ENCODE measurements at places on chromosomes 5 and 9.

DNA sequence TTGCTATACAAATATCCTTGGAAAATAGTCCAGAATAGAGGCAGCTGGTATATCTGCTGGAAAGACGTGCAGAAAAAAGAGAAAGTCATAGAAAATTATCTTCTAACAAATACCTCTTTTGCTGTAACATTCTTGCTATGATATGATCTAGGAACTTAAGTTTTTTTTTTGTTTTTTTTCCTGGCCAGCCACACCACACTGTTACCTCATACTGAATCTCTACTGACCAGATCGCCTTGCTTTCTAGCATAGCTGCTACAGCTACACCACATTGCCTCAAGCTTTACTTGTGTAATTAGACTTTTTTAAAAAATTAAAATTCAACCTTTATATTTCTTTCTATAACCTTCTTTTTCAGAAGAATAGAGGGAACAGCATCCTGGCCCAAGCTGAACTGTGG lies 142.2 kb upstream of the PRLR start:
- no peak for DNase-seq

DNA sequence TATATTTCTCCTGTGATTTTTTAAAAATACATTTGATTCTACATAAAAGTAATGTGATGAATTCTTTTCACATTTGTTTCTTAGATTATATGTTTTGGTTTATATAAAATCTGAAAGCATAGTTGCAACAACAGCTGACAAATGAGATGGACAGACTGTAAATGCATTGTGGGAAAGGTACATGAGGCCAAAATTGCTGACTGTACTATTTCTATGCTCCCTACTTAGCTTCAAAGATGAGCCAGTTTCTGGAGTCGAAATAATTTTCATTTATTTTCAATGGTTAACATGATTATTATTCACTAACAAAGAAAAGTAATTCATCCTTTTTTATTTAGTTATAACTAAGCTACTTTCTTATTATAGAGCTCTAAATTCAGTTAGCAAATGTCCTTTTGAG lies 441.3 kb upstream of the CCNG1 start:
- no peak for DNase-seq

DNA sequence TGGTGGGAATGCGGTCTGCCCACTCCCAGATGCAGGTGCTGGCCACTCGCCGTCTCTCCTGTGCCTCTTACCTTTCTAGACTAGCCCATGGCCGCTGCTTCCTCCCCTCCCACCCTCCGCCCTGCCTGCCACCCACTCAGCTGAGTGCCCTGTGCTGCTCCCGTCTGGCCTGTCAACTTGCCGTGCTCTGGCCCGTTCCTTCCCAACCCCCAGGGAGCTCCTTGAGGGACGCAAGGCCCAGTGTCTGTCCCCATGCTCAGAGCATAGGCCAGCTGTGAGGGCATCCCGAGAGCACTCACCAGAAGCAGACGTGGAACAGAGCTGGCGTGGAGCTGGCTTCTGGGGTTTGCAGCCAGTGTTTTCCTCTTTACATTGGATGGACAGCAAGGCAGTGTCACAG lies 20.2 kb downstream of the HNRNPH1 start:
- no peak for DNase-seq

- DNase-seq: no peak
Measured at GRCh38 chr9:4290427-4290837, 9.4 kb downstream of the GLIS3 start.

DNA sequence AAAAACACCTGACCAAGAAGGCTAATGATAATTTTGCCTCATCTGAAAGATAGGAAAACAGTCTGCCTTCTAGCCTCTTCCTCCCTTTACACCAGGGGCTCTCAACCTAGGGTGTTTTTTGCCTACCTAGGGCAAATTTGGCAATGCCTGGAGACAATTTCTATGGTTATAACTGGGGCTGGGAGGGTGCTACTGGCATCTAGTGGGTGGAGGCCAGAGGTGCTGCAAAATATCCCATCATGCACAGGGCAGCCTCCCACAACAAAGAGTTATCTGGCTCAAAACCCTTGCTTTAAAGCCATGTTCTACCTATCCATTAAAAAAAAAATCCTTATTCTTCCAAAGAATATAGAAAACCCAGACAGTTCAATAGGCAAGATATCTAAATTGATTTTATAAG lies 45.0 kb upstream of the NR3C1 start:
- DNase-seq: no peak

- no peak for DNase-seq
Measured at GRCh38 chr5:162392336-162392735, 324.8 kb downstream of the GABRG2 start.

DNA sequence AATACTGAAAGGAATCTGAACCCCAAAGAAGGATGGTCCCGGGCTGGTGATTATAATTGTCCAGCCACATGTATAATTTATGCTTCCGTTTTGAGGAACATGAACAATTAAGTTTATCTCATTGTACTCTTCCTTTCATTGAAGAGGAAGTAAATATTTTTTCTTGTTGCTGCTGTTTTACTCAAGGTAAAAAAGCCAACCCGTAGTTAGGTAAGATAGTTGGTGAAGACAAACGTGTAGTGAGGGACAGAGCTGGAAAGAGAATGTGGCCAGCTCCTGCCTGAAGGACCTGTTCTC lies 5.1 kb downstream of the RCL1 start:
- DNase-seq: no peak

- no peak for DNase-seq
Measured at GRCh38 chr5:56529666-56530430, 285.5 kb upstream of the MAP3K1 start.

DNA sequence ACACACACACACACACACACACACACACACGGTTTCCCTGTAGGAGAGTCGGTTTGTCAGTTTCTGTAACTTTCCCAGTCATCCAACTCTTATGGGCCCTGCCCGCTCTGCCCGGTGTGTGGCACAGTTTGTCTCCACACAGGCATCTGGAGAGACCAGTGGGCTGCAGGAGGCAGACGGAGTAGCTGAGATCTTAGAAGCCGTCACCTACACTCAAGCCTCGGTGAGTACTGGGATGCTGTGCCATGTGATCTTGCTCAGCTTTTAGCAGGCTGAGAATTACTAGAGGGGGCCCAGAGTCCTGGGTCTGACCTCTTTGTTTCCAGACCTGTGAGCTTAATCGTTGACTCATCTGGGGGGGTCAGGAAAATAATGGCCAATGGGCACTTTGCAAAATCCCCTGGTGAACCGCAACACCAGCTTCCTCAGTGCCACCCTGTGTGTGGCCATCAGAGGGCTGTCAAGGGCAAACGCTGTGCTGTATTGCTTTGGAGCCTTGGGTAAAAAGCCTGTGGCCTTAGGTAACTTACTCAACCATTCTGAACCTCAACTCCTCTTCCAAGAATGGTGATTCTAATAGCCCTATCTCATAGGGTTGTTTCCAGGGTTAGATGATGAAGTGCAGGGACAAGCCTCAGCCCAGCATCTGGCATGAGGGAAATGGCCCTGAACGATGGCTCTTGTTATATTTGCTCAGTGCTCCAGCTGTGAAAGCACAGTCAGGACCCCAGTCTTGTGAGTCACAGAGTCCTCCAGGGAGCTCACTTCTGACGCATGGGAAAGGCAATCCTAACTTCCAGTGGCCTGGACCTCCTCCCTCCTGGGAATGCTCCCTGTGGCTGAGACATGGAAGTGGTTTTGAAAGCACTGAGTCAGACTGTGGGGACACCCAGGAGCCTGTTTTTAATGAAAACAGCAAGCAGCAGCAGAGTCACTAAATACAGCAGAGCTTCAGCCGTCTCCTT lies 45.6 kb downstream of the COL15A1 start:
- no peak for DNase-seq

DNA sequence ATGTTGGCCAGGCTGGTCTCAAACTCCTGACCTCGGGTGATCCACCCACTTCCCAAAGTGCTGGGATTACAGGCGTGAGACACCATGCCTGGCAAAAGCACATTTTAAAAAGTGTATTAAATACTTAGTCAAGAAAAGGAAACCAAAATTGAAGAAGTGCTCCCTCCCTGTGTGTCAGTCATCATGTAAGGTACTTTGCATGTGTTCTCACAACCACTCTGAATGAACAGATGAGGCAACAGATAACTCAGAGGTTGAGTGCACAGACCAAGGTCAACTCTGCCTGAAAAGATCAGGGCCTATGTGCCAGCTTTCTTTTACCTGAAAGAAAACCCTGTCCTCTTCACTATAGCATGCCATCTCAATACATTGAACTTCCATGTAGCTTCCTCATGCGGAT lies 289.7 kb downstream of the MRPS30 start:
- DNase-seq: no peak

DNA sequence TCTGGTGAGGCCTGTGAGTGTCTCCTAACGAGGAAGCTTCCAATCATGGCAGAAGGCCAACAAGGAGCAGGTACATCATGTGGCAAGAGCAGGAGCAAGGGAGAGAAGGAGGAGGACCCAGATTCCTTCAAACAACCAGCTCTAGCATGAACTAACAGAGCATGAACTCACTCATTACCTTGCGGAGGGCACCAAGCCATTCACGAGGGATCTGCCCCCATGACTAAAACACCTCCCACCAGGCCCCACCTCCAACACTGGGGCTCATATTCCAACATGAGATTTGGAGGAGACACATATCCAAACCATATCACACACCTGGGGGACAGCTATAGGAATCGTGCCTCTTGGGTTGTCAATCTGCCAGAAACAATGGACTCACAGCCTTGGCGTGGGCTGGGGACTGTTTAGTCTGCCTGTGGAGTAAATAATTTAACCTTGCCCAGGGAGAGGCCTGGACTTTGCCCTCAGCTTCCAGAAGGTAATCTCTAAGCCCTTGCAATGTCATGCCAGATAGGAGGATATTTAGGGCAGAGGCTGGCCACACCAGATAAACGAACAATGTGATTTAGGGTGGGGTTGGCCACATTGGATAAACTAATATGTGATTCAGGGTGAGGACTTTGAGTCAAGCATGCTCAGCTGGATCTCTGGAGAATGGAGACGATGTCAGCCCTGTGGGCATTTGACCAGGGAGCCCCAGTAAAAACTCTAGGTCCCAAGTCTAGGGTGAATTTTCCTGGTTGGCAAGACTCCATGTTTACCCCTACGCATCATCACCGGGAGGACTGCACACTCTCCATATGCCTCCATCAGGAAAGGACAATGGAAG lies 13.6 kb upstream of the VDAC1 start:
- no peak for DNase-seq

- no peak for DNase-seq
Measured at GRCh38 chr9:94872891-94873511, 146.5 kb downstream of the AOPEP start.

- DNase-seq: no peak
Measured at GRCh38 chr5:103929338-103930013, 366.9 kb upstream of the NUDT12 start.

DNA sequence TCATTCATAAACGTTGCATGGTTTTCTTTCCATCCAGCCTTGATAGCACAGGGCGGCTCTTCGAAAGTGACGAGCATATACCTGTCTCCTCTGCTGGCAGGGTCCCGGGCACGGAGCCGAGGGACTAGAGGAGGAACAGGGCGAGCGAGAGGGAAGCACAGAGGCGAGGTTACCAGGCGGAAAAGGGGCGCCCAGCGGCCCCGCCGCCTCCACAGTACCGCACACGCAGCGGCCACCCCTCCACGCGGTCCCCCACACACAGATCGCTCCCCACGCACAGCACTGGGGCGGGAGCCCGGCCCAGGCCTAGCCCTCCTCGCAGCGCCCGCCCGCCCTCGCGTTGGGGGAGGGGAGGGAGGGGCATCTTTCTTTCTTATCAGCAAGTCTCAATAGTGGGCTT lies 296.6 kb upstream of the DAB2 start:
- no peak for DNase-seq

GRCh38 chr5:93189707-93190120 lies 391.3 kb downstream of the NR2F1-AS1 start:
- DNase-seq: no peak

DNA sequence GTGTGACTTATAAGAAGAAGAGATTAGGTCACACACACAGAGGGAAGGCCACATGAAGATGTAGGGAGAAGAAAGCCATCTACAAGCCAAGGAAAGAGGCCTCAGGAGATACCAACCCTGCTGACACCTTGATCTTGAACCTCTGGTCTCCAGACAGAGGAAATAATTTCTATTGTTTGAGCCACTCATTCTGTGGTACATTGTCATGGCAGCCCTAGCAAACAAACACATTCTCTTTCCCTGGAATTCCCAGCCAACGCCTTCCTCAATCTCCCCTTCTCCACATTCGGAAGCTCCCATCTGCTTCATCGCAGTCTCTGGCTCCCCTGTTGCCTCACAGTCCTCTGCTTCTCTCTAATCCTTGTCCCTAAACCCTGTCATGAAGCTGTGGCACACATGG lies 16.7 kb downstream of the PTGS1 start:
- DNase-seq: no peak

DNA sequence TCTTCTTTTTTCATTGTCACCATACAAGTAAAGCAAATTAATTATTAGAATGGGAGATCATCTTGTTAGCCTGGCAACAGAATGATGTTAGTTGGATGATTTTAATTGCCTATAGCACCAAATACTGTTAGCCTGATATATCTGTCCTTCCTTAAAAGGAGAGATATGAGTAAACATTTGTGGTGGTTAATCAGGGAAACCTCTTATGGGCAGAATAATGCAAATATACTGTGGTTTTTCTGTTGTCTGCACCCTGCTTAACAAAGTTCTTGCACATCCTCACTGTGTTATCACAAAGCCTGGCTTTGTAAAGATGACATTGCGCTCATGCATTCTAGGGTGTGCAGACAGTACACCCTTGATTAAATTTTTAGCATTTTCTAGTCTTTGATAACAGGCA lies 254.9 kb upstream of the SMC2 start:
- no peak for DNase-seq

- no peak for DNase-seq
Measured at GRCh38 chr9:109940561-109940960, 160.6 kb downstream of the PALM2AKAP2 start.

DNA sequence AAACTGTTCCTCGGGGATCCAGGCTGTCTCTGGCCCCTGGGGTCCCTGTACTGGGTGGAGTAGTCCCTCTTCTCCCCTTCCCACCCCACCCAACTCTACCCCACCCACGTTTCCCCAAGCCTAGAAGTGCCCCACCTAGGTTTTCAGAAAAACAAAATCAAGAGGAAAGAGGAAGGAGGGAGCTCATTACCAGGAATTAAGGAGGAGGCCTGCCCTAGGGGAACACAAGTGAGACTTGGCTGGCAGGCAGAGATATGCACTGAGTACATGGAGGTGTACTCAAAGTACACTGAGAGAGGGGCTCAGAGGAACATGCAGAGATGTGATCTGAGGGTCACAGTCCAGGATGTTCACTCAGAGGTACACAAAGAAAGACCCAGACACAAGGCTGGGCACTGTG lies 10.2 kb downstream of the AQP3 start:
- DNase-seq: no peak

GRCh38 chr9:106798016-106798799 lies 64.8 kb upstream of the ZNF462 start:
- DNase-seq: no peak

DNA sequence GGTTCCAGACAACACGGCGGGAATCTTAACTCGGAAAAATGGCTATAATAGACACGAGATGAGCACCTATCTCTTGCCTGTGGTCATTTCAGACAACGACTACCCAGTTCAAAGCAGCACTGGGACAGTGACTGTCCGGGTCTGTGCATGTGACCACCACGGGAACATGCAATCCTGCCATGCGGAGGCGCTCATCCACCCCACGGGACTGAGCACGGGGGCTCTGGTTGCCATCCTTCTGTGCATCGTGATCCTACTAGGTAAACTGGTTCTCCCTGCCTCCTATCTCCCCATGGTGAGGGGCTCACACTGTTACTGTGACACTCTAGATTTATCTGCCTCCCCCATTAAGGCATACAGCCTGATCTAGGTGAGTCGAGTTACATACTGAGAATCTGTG lies 124.2 kb downstream of the CDH6 start:
- no peak for DNase-seq

Measured in globus pallidus (tissue), 1 donor.